ENCODE measurements at places on chromosomes 6 and 20.
A peak's percentile ranks its signal among the peaks of the same experiment; 100 is the strongest.

DNA sequence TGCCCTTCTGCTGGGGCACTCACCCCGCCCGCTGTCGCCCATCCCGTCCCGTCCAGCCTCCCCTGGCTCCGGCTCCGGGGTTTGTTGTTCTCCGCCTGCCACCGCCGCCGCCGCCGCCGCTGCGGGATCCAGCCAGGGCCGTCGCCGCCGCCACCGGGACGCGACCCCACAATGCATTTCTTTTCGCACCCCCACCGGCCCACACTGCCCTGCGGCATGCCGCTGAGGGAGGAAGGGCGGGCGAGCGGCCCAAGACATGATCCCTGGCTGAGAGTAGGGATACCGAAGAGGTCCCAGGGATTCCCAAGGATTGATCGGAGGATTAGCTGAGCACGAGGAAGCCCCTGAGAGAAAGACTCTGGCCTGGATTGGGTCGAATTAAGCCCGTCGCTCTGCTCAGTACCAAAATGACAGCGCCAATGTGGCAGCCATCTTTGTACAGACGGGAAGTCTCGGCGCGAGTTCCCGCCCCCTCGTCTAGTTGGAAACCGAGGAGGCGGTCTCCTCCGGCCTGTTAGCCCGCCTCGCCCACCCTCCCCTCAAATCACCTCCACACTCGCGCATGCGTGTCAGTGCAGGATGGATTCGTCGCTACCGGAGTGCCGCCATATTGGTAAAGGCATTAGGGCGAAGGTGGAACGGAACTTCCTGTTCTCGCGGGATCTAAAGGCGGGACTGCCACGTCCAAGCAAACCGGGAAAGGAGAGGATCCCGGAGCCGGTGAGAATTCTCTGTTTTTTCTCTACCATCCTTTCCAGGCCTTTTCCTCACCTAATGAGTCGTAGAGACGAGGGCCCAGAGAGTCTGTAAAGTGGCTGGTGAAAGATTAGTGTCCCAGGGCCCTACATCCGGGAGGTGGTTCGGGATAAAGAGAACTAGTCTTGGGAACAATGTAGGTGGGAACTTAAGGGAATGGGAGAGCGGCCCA, at the start of the genes RXRB and SLC39A7:
Gene RXRB, minus strand, starts transcription at position 447 of the 928 bp plus-strand sequence. Its CDS starts 189 bp downstream, at position 258.
Gene SLC39A7, plus strand, starts transcription at position 649 of the 928 bp plus-strand sequence. CDS start 379 bp downstream, outside the sequence.
- peak; percentile 99 for DNase-seq

- DNase-seq, result peak; percentile 64
These were observed 144.2 kb downstream of the JARID2 start for GRCh38 chr6:15389765-15390723.

DNA sequence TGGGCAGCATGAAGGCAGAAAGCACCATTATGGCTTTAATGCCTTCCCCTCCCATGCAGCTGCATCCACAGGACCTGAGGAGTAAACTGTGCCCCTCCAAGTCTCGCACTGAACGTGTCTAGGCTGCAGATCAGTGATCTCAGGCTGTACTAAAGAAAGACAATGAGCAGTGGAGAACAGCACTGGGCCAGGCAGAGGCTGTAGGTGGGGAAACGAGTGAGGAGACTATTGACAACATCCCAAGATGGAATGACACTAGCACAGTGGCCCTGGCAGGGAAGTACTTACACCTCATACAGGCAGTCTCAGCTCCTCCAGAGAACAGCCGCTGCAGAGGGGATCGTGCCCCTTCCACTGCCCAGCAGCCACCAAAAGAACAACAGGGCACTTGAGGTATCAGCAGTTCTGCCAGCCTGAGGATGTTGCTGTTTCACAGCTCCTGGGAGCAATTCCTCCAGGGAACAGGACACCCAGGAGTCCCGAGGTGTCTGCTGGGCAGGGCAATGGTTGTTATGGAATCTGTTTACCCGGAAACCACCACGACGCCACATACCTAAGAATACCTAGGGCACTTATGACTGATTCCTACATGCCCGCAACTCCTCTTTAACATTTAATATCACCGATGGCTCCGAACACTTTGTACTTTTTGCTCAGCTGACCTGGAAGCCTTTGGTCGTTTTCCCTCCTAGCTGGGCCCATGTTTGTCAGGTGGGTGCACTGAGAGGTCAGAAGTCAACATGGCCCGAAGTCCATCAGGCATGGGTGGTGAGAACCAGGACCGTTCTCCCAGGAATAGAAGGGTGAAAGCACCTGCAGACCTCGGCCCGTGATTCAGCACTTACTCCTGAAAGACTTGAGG, 79.1 kb downstream of the SLC22A23 start:
- DNase-seq, result no peak

- DNase-seq, result peak; percentile 71
These were observed 42.4 kb downstream of the PLAGL1 start for GRCh38 chr6:143965503-143966171.

DNA sequence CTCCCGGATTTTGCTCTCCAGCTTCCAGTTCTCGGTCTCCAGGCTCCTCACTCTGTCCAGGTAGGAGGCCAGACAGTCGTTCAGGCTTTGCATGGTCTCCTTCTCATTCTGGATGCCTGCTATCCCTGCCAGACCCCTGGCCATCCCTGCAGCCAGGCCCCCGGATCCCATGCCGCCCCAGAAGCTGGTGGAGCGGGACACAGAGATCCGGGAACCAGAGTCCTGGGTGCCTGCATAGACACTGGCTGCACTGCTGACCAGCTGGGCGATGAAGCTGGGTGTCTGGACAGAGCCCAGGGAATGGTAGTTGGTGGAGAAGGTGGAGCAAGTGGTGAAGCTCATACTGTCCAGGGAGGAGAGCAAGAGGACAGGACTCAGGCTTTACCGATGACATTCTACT, 2.9 kb upstream of the CALHM6 start:
- DNase-seq, result no peak

GRCh38 chr6:20202324-20202658, 10.0 kb downstream of the MBOAT1 start:
- DNase-seq, result no peak

- peak; percentile 2 for DNase-seq
These were observed 262.1 kb downstream of the HACE1 start for GRCh38 chr6:104597541-104598050.

- no peak for DNase-seq
These were observed 233.6 kb downstream of the TPBG start for GRCh38 chr6:82597201-82597600.

DNA sequence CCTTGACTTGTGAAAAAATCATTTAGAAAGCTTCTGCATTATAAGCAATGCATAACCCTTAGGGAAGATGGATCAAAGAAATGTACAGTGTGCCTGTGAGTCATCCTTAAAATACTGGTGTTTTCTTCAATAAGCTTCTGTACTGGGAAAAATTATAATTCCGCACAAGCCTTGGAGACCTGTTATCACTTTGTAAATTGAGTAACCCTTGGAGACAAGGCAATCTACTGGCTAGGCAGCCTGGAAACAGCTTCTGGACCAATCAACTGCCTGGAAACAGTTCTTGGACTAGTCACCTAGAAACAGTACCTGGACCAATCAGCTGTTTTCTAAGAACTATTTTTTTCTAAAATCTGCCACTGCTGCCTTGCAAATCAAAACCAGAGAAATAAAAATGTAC, 25.8 kb upstream of the RNGTT start:
- DNase-seq, result no peak

- DNase-seq, result no peak
These were observed 21.0 kb downstream of the PNLDC1 start for GRCh38 chr6:159821122-159821521.

DNA sequence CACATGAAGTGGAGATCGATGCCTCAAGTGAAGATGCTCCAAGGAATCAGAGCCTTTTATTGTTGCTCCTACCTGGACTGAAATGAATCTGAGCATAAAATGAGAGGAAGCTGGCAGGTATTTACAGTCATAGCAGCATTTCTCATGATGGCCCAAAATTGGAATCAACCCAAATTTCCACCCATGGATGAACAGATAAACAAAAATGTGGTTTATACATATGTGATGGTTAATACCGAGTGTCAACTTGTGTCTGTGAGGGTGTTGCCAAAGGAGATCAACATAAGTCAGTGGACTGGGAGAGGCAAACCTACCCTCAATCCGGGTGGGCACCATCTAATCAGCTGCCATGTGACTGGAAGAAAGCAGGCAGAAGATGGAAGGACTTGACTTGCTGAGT, 178.2 kb downstream of the PTPRT start:
- no peak for DNase-seq

GRCh38 chr6:150373260-150373701, 4.5 kb downstream of the IYD start:
- peak; percentile 65 for DNase-seq

- DNase-seq, result no peak
These were observed 10.2 kb upstream of the PRND start for GRCh38 chr20:4711511-4711910.

DNA sequence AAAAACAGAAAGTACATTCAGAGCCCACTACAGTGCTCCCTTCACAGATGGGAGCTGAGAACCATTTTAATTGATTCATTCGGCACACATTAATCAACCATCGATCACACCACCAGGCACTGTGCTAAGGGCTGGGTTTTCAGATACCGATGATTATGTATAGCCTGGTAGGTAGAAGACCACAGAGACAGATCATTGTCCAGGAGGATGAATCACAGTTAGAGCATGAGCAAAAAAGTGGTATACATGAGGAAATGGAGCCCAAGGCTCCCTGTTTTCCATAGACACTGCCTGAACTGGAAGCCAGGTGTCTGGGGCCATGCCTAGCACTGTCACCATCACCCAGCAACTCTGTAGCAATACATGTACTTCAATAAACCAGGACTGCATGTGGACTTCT, 9.0 kb upstream of the PRDM1 start:
- DNase-seq, result no peak

GRCh38 chr6:33375143-33375671, 16.4 kb upstream of the KIFC1 start:
- DNase-seq, result peak; percentile 42

GRCh38 chr6:42162812-42163211, 10.4 kb upstream of the GUCA1A start:
- DNase-seq, result no peak

DNA sequence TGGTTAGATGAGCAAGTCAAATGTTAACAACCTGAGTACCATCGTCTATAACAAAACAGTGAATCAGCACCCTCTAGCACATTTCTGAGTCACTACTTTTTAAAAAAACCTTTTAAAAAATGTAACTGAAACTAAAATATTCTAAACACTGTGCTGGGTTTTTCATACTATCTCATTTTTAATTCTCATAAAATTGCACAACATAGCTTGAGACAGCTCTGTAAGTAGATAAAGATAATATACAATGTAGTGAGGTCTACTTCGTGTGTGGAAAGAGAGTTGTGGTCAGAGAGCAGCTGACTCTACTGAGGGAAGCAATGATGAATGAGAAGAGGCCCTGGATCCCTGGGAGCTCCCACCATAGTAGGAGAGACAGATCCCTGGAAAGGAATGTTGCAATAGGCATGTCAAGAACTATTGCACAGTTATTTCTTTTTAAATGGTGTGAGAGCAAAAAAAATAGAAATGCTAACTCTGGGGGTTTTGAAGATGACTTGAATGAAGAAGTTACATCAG, 13.6 kb upstream of the CALHM6 start:
- DNase-seq, result peak; percentile 86

DNA sequence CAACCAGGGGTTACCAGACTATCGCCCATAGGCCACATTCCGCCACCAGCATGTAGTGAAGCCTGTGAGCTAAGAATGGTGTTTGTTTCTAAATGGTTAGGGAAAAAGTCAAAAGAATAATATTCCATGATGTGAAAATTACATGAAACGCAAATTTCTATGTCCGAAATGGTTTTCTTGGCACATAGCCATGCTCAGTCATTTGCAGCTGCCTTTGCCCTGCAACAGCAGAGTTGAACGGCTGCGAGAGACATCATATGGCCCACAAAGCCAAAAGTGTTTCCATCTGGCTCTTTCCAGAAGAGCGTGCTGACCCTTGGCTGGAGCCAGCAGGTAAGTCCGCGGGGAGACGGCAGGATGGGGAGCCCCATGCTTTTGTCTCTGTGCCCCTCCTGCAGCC, 60.7 kb downstream of the FAM120B start:
- DNase-seq, result no peak

DNA sequence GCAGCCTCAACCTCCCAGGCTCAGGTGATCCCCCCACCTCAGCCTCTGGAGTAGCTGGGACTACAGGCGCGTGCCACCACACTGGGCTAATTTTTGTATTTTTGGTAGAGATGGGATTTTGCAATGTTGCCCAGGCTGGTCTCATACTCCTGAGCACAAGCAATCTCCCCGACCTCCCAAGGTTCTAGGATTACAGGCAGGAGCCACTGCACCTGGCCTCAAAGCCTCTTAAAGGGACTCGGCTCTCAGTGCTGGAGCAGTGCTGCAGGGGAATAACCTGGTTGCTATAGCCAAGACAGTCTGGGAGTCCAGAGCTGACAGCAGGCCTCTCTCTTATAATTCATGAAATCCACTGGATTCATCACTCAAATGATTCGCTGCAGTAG, 17.0 kb downstream of the GHRH start:
- no peak for DNase-seq

DNA sequence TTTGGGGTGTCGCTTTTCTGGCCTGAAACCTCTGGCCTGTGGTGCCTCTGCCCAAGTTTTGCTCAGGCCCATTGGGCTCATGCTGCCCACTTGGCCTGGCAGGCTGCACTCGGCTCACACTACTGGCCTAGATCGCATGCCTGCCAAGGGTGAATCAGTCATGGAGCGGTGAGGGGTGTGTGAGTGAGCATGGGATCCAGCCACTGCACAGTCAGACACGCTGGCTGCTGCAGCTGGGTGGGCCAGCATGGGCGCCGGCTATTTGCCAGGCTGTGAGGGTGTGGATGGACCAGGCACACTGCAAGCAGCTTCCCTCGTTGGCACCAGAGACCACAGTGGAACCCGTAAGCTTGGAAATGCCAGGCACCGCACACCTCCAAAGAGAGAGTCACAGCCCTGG, 145.4 kb upstream of the CNR1 start:
- no peak for DNase-seq

- DNase-seq, result no peak
These were observed 48.0 kb downstream of the MAPK14 start for GRCh38 chr6:36075656-36076055.

GRCh38 chr6:158376631-158377081, 64.4 kb downstream of the TULP4 start:
- DNase-seq, result peak; percentile 75

- no peak for DNase-seq
These were observed 198.6 kb downstream of the ZDHHC14 start for GRCh38 chr6:157579467-157580031.

- peak; percentile 95 for DNase-seq
These were observed 10.6 kb downstream of the NRN1 start for GRCh38 chr6:5995949-5996713.

DNA sequence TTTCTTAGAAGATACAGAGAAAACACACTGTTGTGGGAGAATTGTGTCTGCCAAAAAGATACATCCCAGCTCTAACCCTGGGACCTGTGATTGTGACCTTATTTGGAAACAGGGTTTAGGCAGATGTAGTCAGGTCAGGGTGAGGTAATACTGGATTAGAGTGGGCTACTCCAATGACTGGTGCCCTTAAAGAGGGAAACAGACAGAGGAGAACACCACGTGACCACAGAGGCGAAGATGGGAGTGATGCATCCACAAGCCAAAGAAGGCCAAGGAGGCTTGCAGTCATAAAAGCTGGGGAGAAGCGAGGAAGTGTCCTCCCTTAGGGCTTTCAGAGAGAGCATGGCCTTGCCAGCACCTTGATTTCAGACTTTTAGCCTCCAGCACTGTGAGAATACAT, 35.6 kb downstream of the SLC52A3 start:
- no peak for DNase-seq

GRCh38 chr6:163432300-163432699, 17.8 kb downstream of the QKI start:
- DNase-seq, result no peak
